ENCODE measurements at places on chromosomes 7 and 10.

DNA sequence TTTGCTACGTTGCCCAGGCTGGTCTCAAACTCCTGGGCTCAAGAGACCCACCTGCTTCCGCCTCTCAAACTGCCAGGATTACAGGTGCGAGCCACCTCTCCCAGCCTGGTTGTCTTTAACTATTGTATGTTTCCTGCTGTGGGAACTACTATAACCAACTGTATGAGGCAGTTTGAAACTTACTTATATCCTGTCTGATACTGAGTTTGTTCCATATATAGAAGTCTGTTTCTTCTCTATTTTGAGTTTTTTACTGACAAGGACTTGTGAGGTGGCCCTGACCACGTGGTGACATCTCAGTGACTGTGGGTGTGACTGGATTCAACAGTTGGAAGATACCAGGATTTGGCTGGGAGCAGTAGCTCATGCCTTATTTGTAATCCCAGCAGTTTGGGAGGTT is 14.2 kb downstream of the FBH1 start:
- no peak for DNase-seq

DNA sequence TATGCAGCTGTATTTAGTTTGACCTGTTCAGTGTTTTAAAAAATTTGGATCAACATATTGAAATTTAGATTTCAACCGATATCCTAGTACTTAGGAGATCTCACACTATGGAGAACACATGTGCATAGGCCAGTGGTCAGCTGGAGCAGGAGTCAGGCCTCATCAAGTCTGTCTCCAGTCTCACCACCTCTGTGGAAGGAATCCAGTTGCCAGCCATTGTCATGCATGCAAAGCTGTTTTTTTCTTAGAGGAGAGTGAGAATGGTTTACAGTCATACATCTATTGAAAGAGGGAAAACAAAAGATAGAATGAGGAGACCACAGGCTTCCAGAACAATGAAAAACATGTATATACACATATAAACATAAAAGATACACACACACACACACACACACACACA is 7.6 kb upstream of the CLEC5A start:
- DNase-seq: no peak

DNA sequence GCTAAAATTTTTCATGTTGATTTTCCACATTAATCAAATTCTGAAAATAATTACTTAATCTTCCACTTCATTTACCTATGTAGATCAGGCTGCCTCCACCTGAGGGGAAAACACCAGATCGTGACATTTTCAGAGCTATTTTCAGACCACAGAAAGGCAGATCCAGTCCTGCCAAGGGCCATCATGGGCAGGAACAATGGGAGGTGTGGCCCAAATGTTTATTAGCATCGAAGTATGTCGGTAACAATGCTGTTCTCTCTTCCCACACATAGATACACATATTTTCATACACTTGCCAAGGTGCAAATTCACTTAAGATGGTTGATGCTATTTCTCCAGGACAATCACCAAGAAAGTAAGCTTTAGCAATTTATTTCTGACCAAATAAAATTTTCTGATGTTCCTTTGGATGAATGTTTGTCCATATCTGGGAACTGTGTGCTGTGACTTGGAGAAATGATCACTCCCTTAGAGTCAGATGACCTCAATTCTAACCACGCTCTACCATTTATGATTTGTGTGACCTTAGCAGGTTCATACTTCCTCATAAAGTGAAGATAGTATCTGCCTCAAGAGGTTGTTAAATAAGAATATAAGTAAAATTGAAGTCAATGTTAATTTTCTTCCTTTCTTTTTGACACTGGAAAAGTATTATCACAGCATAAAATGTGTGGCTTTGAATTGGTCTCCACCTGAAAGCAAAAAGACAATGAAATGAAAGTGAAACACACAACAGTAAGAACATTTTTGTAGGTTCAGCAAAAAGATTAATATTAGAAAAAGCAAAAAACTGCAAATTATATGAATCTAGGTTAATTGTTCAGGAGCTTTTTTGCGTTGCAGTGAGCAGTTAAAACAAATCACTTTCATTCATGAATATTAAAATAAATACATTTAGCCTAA is 310.4 kb upstream of the PHF14 start:
- no peak for DNase-seq

GRCh38 chr10:78556705-78557432 is 511.9 kb upstream of the ZMIZ1 start:
- DNase-seq: no peak

- no peak for DNase-seq
Observed at GRCh38 chr10:32906595-32906994, 51.4 kb downstream of the ITGB1 start.

- DNase-seq: no peak
Observed at GRCh38 chr7:121433775-121434174, 37.7 kb upstream of the FAM3C start.

DNA sequence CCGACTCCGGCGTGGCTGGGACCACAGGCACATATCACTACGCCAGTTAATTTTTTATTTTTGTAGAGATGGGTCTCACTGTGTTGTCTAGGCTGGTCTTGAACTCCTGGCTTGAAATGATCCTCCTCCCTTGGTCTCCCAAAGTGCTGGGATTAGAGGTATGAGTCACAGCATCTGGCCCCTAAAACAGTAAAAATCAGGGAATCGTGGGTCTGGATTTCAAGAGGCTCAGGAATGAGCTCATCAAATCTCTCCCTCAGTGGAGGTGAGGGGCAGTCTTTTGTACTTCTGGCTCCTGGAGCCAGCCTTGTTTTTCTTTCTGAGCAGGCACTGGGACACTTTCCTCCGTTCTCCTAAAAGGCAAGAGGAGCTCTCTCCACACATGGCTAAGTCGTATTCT is 32.1 kb upstream of the RHEB start:
- DNase-seq: no peak

GRCh38 chr10:6200734-6201515 is 1.8 kb upstream of the PFKFB3 start:
- DNase-seq: no peak

GRCh38 chr7:127809261-127809702 is 157.3 kb downstream of the SND1 start:
- DNase-seq: no peak

DNA sequence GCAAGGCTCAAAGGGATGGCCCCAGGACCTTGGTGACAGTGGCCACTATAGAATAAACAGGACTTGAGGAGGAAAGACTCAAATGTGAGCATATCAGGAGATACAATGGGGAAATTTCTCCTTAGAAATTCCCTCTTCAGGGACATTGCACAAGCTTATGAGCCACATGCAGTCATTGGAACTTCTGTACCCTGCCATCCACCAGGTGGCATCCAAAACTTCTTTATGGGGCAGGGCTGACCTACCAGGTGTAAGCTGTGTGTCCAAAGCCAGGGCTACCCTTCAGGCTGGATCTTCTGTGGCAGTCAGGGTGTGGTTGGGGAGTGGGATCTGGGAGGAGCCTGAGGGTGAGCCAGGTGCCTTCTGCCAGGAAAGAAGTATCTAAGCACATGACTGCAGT is 36.6 kb upstream of the LRRC18 start:
- DNase-seq: no peak

DNA sequence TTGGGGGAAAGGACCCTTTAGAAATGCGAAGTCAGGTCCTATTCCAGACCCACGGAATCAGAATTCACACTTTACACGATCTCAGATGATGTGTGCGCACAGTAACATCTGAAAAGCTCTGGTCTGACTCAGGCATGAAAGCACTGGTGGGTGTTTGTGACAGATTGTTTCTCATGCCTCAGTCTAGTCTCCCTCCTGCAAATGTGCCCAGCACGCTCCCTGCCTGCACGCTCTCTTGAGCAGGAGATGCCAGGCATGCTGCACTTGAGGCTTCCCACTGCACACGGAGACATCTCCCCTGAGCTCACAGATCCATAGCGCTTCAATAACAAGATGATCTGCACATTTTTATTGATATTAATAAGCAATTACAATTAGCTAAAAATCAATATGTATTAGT is 23.6 kb upstream of the ZNF37A start:
- no peak for DNase-seq

- no peak for DNase-seq
Observed at GRCh38 chr10:103820101-103821062, 35.0 kb downstream of the SH3PXD2A start.

DNA sequence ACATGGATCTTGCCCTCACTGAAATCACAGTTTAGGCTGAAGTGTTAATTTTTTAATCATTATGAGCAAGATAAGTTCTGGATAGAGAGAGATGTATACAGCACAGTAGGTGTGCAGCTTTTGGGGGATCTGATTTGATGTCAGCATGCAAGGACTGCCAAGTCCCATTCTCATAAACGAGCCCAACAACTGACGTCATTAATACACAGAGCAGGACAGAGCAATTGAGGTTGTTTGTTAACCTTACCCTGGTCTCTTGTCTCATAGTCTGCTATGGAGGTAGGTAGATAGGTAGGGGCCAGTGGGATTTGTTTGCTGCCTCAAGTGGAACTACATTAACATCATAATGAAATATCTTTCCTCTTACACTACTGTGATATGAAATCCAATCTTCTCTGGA is 8.6 kb upstream of the TMEM229A start:
- DNase-seq: no peak

DNA sequence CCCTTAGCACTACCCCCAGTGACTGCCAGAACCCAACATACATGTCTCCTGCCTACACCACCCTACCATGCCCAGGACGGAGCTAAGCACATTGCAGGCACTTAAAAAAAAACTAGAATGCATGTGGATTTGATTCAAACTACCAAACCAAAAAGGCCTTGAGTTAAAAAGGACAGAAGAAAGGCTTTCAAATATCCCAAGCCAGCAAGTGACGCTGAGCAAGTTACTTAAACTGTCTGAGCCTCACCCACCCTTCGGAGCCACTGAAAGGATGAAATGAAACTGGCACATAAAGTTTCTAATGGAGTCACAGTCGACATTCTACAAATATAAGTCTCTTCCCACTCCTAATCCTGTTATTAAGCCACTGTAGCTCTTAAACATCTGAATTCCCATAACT is 1.8 kb downstream of the CPXM2 start:
- no peak for DNase-seq

DNA sequence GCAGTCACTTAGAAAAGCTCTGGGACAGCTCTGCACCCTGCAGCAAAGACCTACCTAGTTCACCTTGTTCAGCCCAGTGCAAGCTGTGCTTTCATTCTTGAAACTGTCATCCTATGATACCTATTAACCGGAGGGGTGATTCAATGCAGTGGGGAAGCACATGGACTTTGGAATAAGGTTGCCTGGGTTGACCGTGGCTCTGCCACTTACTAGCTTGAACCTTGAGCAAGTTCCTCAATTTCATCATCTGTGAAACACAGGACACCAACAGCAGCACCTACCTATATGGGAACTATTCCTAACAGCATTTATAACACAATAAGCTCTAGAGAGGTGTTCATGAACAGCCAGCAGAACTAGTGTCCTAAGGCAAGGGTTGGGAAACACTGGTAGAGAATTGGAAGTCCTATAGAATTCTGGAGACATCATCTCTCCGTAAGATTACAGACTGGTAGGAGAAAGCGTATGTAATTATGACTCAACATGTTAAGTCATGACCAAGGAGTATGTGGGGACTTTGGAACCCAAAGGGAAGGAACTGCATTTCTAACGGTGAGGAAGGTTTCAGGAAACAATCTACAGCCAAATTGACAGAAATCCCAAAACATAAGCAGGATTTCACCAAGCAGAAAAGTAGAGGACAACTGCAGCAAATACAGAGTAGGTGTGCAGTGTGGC is 270.0 kb downstream of the USP6NL start:
- DNase-seq: no peak

DNA sequence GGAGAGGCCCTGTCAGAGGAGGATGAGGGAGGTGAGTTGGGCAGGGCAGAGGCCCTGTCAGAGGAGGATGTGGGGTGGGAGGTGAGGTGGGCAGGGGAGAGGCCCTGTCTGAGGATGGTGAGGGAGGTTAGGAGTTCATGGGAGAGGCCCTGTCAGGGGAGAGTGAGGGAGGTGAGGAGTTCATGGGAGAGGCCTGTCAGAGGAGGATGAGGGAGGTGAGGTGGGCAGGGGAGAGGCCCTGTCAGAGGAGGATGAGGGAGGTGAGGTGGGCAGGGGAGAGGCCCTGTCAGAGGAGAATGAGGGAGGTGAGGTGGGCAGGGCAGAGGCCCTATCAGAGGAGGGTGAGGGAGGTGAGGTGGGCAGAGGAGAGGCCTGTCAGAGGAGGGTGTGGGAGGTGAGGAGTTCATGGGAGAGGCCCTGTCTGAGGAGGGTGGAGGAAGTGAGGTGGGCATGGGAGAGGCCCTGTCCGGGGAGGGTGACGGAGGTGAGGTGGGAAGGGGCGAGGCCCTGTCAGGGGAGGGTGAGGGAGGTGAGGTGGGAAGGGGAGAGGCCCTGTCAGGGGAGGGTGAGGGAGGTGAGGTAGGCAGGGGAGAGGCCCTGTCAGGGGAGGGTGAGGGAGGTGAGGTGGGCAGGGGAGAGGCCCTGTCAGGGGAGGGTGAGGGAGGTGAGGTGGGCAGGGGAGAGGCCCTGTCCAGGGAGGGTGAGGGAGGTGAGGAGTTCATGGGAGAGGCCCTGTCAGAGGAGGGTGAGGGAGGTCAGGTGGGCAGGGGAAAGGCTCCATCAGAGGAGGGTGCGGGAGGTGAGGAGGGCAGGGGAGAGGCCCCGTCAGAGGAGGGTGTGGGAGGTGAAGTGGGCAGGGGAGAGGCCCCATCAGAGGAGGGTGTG is 73.7 kb downstream of the INPP5A start:
- no peak for DNase-seq

DNA sequence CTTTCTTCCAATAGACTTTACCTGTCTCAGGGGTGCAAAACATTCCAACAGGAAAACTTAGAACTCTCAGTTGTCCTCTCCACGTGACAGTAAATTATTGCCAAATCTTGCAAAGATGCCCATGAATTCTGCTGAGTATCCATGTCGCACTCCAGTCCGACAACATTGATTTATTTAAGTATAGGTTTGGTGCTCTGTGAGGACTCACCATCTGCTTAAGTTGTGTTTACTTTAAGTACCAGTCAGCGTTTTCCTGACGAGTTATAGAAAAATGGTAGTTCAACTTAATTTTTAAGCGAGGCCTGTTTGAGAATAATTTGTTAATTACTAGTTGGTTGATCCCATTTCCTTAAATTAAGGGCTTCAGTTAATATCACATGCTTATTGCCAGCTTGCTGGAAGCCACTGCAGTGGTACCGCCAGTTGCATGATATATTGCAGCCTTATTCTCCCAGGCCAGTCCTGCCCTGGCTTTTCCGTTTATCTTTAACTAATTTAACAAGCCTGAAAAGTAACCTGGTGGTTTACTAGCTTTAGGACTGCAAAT is 27.8 kb downstream of the CREB5 start:
- DNase-seq: no peak

All from NCI-H187 (cell line).